ENCODE measurements at places on chromosomes 6 and 20.

DNA sequence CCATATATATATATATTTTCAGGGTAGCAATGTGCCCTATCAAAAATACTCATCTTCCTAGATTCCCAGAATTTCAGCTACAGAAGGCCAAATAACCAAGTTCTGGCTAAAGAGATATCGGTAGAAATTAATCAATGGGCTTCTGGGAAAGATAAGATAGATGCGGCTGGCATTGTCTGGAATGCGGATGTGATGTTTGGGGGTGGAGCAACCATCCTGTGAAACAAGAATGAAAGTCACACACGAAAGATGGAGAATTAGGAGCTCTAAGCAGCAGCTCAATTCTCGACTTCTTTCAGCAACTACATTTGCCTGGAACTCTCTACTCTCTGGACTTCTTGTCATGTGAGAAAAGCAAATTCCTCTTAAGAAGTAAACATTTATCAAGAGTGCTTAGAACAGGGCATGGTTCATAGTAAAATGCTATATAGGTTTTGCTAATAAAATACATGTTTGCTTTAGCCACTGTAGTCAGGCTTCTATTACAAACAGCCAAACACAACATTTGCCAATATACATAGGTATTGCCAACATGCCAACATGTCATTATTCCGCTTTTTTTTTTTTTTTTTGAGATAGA is 90.8 kb downstream of the CLIC5 start:
- no peak for DNase-seq

DNA sequence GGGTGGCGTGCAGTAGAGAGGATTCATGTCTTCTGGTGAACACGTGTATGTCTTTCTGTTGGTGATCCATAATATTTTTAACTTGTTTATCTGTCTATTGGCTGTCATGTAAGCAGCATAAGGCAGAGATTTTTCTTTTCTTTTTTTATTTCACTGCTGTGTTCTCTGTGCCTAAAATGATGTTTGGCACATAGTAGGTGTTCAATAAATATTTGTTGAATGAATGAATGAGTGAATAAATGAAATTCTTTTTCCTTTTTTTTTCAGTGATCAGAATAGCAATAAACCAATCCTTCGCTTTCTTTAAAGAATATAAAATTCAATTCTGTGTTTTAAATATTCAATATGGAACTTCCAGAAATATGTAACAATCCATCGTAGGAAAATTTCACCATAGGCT is 30.0 kb downstream of the MAK start:
- DNase-seq: no peak

GRCh38 chr6:53426117-53426516 is 77.4 kb upstream of the ELOVL5 start:
- no peak for DNase-seq

DNA sequence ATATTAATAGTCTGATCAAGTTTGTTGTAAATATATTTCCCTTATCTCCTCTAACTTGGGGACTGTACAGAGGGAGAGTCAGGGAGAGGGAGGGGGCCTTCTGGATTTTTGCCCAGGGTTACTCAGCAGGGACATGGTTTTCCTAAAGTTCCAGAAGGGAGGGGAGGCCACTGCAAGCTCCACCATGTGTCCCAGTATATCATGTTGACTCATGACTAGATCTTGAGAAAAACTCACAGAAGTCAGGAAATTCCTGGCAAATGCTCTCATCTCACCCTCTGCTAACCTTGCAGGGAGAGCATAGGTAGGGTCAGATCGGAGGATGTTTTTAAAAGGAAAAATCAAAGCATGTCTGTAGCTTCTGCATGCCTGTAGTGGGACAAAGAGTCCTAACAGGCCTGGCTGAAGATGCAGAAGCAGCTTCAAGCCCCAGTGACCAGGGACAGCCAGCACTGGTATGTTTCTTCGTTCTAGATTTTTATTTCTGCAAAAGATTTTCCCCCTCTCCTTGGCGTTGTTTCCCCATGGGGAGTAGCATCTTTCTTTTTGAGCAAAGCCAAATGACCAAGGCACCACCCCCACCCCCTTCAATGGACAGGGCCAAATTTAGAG is 272.9 kb upstream of the SUPT3H start:
- DNase-seq: no peak

Data from activated naive CD4-positive, alpha-beta T cell treated with Interleukin-2 at 50 U/mL for 16 hours (primary cell).